ENCODE measurements at places on chromosomes 12 and 14.

GRCh38 chr14:57212919-57213318 is 55.8 kb downstream of the EXOC5 start:
- no peak for DNase-seq

DNA sequence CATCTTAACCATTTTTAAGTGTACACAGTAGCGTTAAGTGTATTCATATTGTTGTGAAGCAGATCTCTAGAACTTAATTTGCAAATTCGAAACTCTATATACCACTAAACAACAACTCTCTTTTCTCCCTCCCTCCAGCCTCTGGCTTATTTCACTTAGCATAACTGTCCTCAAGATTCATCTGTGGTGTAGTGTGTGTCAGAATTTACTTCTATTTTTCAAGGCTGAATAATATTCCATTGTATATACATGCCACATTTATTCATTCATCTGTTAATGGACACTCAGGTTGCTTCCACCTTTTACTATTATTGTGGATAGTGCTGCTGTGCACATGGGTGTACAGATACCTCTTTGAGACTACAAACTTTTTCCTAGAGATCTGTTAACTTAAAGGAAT is 26.5 kb downstream of the VRK1 start:
- DNase-seq, result no peak

DNA sequence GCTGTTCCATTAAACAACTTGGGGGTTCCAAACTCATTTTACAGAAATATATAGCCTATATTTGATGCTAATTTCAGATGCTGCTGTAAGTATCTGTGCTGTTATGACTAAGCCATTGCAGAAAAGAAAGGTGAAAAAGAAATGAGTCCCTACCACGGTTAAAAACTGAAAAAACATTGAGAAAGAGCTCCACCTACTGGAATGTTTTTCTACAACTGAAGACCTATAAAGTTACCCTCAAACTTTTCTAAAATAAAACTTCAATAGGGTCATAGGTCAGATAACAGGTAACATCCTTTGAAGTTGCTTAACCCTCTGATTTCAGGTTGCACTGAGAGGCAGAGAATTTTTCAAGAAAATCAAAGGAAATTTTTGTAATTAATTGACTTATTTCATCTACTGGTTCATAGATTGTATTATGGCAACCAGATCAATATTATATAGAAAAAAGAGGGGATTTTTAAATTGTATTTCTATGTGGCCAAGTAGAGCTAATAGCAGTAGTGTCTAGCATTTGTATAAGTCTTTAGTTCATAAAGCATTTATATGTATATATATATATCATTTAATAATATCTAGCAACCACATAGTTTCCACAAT is 279.9 kb downstream of the RPS29 start:
- DNase-seq, result no peak

- no peak for DNase-seq
These were observed 4.7 kb downstream of the LRP1-AS start for GRCh38 chr12:57142727-57143126.

DNA sequence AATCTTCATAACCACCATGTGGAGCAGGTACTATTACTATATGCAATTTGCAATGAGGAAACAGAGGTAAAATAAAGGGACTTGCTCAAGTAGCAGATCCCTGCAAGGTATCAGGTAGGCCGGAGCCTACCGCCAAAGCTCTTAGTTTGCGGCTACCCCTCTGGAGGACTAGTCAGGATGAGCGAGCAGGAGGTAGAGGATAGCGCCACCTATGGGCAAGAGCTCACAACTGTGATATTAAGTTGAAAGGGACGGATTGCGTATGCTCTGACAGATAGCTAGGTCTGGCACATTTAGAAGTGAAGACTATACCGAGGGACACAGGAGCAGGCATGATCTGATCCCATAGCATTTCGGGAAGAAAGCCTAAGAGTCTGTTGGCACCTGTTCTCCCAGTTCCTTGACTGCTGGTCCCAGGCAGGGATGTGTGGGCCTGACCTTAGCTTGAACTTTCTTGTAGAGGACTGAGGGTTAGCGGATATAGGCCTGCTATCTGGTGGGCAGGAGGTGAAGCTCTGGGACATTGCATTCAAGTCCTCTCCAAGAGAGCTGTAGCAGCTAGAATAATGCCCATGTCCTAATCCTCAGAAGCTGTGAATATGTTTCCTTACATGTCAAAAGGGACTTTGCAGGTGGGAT is 48.0 kb downstream of the SLC17A8 start:
- no peak for DNase-seq

- DNase-seq, result no peak
These were observed 88.3 kb upstream of the ATP2B1 start for GRCh38 chr12:89796798-89797382.

GRCh38 chr14:63088865-63089264 is 43.6 kb upstream of the KCNH5 start:
- DNase-seq, result no peak

DNA sequence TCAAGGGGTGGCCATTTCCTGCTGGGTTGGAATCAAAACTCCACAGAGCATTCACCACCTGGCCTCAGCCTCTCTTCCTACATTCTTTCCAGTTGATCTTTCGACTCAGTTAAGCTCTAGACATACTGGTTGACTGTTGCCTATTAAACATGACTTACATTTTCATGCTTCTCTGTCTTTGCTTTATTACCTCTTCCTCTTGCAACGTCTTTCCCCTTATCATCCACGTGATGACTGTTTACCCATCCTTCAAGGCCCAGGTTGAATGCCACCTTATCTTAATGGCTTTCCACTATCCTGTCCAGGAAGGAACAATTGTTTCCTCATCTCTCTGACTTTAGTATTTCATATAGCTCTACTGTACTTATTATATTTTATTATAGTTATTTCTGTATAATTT is 24.4 kb upstream of the CCDC175 start:
- no peak for DNase-seq

DNA sequence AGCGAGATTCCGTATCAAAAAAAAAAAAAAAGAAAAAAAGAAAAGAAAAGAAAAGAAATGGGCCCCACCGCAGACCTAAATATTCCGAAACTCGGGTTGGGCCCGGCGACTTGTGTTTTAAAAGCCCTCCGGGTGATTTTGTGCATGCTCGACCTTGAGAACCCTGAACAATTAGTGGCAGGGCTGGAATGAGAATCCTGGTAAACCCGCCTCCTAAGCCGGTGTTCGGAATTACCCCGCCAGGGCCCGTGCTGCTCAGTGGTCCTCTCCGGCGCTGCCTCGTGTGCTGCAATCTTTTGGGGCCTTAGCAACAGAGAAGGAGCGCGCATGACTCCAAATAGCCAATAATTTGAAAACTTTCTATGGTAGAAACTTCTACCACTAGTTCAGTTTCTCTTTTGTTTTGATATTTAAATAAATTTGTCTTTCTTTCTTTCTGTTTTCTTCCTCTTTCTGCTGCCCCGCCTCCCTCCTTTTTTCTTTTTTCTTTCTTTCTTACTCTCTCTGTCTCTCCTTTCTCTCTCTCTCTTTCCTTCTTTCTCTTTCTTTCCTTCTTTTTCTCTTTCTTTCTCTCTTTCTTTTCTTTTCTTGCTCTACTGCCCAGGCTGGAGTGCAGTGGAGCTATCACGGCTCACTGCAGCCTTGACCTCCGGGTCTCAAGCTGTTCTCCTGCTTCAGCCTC is 1.5 kb upstream of the GALNT6 start:
- no peak for DNase-seq

DNA sequence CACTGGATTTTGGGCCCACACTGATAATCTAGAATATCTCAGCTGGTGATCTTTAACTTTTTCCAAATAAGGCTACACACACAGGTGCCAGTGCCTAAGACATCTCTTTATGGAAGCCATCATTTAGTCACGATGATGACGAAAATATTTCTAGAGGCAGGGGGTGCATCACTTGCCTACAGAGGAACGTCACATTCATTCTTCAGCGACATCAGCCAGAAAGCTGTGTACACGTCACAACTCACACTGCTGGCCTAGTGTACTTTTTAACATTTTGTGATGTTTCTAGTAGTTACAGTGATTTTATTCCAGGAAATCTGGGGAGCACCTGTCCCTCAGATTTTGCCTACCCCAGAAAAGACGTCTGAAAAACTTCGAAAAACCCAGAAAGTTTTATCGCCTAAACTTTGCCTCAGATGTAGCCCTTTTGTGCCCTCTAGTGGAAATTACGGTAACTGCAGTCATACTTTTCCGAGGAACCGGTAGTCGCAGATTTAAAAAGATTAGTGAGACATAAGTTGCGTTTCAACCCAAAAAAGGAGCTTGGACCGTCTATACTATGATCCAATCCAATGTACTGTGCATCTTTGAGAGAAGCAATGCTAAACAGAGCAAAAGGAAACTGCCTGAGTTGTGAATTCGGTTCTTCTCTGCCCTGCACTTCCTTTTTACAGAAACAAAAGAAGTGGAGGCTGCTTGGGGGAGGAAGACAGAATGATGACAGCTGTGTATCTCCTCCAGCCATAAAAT is 64.3 kb upstream of the STON2 start:
- no peak for DNase-seq

GRCh38 chr14:91138511-91139359 is 24.9 kb downstream of the DGLUCY start:
- no peak for DNase-seq
